ENCODE measurements at places on chromosomes 13 and 19.

DNA sequence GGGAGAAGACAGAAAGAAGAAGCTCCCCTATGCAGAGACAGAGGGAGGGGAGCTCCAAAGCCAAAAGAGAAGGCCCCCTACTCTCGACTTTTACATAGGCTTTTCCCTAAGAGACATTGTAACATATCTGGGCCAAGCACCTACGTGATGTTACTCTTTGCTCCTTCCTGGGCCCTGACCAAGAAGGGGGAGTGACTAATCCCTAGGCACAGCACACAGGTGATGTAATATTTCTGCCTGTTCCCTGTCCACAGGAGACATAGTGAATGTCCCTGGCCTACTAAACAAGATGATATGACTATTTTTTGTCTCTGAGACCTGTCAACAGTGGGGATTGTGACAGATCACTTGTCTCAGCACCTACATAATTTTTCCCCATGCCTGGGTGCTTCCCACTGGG lies 15.9 kb upstream of the ZNF254 start:
- H3K27ac ChIP-seq = no peak overlapping the region
- no peak for DNase-seq
- no peak overlapping the region for H3K4me3 ChIP-seq
- no peaks in the 10 kb centered on the region for H3K27me3 ChIP-seq

DNA sequence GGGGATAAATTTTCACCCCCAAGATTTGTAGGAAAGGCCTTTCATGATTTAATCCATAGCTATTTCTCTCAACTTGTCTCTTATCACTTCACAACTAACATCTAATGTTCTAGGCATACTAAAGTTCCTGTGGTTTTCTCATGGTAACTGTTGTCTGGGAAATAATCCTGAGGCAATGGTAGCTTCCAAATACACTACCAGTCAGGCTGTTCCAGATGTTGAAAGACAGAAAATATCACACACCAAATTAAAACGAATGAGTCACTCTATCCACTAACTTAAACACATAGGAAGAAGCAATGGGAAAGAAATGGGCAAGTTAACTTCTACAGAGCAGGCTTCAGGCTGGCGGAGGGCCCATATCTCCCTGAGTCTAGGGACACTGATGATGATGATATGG lies 77.7 kb upstream of the MYO16 start:
- H3K27ac ChIP-seq = no peak overlapping the region
- H3K36me3 ChIP-seq = no peaks in the 10 kb centered on the region
- no peak overlapping the region for H3K4me3 ChIP-seq
- no peaks in the 10 kb centered on the region for H3K27me3 ChIP-seq
- DNase-seq = no peak

DNA sequence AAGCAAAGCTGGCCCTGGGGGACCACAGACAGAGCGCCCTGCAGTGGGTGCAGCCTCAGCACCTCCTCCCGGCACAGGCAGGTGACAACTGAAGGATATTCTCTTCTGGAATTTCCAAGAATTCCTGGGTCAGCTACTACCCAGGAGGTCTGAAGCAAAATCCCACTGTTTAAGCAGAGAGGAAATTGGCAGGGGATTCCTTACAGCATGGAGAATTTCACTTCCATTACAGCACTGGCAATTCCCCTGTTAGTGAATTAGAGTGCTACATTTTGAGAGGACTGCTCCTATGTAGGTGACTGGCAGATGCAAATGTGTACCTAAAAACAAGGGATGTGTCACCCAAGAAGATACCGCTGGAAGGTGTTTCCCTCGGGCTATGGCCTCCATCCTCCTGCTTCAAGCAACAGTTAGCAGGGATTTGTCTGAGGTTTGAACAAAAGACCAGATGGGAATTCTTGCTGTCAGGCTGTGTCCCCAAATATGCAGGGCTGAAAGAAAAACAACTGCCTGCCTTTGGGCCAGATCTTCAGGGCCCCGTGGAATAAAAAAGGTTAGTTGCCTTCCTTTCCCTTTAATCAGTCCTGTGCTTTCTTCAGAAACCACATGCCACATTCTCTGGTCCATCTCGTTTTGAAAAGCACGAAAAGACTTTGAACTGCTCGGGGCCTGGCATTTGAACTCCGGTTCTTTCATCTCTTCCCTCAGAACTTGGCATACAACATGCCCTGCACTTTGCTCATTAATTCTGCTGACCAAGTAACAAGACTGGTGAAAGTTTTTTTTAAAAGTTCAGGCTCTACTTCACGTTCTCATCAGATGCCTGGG lies 296.4 kb downstream of the DNAJC15 start:
- H3K4me1 ChIP-seq = peaks cover 6% of the 10 kb centered on the region
- H3K36me3 ChIP-seq = no peaks in the 10 kb centered on the region
- DNase-seq = no peak

DNA sequence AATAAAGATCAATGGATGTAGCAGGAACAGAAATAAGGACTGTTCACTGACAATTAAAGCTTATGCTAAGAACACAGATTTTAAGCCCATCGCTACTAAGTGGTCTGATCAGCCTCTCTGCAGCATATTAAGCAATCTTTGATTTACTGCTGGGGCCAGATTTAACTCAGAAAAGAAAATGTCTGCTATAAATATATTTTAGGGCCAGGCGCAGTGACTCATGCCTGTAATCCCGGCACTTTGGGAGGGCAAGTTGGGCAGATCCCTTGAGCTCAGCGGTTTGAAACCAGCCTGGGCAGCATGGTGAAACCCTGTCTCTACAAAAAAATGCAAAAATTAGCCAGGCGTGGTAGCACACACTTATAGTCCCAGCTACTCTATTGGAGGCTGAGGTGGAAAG lies 43.0 kb downstream of the METTL21C start:
- no peaks in the 10 kb centered on the region for H3K4me1 ChIP-seq
- H3K4me3 ChIP-seq = no peak overlapping the region
- no peak for DNase-seq
- no peaks in the 10 kb centered on the region for H3K27me3 ChIP-seq
- H3K27ac ChIP-seq = no peak overlapping the region
- H3K36me3 ChIP-seq = peaks cover 46% of the 10 kb centered on the region

DNA sequence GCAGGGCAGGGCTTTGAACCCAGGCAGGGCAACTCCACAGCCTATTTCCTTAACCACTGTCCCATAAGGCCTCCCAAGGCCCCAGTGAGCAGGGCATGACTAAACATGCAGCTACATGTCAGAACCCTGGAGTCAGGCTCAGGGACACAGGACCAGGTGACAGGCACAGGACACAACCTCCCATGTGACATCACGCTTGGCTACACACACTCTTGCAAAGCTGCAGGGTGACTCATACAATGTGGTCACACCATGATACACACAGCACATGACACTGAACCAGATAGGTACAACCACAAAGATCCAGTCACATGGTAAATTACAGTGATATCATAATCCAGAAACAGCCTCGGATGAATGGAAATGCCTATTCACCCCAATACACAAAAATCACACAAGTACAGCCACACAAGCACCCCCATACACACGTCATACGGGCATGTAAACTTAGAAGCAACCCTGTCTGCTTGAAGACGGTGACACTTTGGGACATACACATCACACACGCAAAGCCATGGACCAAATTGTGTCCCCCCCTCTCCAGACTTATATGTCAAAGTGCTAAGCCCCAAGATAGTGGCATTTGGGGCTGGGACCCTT lies 14.5 kb downstream of the KLK4 start:
- no peak overlapping the region for H3K27ac ChIP-seq
- no peaks in the 10 kb centered on the region for H3K36me3 ChIP-seq
- peak; percentile 63 for DNase-seq

Data from common myeloid progenitor, CD34-positive (primary cell).